ENCODE measurements at places on chromosomes 12 and 14.

DNA sequence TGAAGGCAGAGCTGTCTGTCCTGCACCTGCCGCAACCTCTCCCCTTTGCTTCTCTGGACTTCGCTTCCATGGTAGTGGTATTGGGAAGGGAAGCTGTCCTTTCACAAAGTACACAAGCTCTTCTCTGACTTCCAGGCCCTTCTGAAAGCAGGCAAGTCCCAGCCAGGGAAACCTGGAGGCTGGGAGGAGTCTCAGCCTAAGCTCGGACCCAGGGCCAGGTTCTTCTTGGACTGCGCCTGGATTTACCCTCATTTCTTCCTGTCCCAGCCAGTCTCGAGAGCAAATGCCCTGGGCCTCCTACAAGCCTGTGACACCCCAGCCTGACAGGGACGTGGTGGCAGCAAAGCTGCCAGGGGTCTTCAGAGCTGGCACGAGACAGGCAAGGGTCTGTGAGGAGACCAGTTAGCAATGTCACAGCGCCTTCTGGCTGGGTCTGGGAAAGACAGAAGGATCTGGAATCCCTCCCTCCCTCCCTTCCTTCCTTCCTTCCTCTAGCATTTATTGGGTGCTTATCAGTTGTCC is 22.4 kb downstream of the ISCA2 start:
- DNase-seq = no peak

DNA sequence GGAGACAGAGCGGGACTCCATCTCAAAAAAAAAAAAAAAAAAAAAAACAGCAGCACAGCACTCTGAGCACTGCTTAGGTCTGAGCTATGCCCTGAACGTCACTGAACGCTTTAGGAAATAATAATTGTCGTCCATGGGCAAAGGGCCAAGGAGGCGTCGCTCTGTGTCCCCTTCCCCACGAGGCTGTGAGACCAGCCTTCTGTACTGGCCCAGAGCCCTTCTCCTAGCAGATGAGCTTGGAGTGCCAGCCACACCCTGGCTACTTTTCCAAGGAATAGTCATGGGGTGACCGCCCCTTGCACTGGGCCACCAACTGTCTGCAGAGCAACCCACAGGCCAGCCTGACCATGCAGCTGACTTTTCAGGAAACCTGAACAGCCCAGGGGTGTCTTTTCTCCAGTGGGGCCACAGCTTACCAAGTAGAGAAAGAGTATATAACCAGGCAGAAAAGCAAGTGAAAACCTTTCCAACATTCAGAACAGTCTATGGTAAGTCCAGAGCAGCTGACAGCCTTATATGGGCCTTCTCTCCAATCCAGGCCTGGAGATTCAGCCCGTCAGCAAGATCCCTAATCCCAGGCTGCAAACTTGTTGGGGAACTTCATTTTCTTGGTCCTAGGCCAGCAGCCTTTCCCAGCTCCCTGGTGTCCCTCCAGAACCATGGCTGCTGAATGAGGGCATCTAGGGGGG is 28.5 kb downstream of the CD9 start:
- DNase-seq = no peak

DNA sequence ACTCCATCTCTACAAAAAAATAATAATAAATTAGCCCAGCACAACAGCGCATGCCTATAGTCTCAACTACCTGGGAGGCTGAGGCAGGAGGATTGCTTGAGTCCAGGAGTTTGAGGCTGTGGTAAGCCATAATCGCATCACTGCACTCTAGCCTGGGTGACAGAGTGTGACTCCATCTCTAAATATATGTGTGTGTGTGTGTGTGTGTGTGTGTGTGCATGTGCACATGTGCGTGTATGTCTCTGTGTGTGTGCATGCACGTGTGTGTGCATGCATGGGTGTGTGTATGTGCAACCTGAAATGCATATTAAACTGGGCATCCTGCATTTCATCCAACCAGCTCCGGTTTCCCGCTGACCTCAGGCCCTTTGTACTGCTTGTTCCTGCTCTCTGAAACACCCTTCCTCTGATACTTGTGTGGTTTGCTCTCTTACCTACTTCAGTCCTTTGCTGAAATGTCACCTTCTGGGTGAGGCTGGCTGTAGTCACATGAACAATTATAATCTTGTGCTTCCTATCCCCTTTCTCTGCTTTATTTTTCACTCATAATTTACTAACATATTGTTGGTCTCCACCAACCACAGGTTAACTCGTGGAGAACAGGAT is 46.9 kb downstream of the PHLDA1 start:
- no peak for DNase-seq

DNA sequence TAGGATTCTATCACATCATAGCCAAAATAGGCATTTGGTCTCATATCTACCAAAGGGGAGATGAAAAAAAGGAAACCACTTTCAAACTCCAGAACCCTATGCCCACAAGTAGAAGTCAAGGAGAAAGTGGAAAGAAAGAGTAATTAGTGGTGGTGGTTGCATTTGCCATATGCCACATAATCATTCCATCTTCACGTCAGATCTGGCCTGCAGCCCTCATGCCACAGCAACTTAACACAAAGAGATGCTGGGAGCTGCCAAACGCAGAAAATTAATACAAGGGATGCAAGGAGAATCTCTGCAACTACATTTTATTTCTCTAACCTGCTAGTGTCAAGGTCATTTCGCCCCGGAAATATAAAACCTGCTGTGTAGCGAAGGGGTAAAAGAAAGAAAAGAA is 148.6 kb upstream of the FOXN3 start:
- no peak for DNase-seq

DNA sequence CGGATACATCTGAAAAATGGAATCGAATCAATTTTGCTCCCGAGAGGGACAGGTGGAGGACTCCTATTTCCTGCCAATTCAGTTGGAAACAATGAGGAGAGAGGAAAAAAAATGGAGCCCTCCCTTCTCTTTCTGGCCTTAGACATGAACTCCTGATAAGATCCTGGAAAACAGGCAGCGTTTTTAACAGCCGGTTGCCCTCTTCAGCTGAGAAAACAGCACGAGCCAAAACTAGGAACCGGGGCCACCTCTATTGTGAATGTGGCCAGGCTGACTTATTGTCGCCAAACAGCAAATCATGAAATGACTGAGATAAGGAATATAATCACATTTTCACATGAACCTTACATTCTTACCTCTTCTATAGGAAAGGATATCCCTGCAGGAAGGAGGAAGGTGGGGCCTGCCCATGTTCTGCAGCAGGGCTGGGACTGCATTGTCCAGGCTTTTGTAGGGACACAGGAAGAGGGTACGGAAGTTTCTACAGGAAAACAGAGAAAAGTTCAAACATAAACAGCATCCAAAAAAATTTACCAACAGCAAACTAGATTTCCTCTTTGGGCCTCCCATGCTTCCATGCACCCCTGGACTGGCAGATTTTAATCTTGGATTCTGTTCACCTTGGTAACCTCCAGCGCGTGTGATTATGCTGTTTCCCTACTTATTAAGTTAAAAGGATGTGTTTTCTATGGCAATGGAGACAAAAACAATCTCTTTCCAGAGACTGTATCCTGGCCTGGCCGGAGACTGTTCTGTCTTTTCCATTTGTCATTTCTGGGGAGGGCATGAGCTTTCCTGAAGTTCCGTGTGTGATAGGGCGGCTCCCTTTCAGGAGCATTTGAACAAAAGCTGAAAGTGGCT is 29.0 kb upstream of the ELK3 start:
- DNase-seq = no peak

- DNase-seq = no peak
These were observed 34.8 kb upstream of the APPL2 start for GRCh38 chr12:105270671-105271255.

GRCh38 chr14:60931218-60931617 is 49.7 kb downstream of the TRMT5 start:
- no peak for DNase-seq

GRCh38 chr12:120822832-120823503 is 81.2 kb downstream of the SPPL3 start:
- no peak for DNase-seq

- DNase-seq = no peak
These were observed 1562.4 kb upstream of the TMEM132C start for GRCh38 chr12:126704609-126705008.

GRCh38 chr12:90959538-90960139 is 4.7 kb upstream of the CCER1 start:
- DNase-seq = no peak

- DNase-seq = no peak
These were observed 3.3 kb upstream of the SCARB1 start for GRCh38 chr12:124866883-124867400.

DNA sequence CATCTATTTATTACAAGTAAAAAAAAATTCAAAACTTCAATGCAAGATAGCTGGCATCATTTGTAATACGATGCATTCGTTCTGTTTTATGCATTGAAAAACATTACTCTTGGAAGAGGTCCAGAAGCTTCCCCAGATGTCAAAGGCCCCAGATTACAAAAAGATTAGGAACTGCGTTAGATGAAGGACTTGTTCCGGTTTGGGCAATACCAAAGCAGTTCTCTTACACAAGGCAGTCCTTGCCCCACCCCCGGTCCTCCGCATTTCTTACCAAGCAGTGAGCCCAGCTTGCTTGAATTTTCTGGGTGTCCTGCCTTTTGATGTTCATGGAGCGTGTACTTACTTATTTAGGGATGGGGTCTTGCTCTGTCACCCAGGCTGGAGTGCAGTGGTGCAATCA is 4.8 kb upstream of the HVCN1 start:
- no peak for DNase-seq

All from activated T-helper 1 cell treated with Interleukin-2 at 50 U/mL for 16 hours (primary cell).